ENCODE measurements at places on chromosomes 7 and 10.

DNA sequence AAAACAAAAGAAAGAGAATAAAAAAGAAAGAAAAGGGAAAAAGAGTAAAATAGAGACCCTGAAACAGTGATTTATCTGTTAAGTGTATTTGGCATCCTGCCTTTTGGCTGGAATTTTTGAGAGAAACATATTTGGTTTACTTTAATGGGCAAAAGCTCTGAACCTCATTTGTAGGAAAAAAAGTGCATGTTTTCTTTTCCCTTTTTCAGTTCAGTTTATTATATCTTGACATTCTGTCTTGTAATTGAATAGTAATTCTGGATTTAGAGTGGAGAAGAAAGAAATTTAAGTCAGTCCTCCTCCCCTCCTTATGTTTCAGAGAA is 69.5 kb downstream of the ARID5B start:
- peak; percentile 58 for DNase-seq

GRCh38 chr10:5092848-5093790 is 1.1 kb upstream of the AKR1C3 start:
- DNase-seq, result no peak

DNA sequence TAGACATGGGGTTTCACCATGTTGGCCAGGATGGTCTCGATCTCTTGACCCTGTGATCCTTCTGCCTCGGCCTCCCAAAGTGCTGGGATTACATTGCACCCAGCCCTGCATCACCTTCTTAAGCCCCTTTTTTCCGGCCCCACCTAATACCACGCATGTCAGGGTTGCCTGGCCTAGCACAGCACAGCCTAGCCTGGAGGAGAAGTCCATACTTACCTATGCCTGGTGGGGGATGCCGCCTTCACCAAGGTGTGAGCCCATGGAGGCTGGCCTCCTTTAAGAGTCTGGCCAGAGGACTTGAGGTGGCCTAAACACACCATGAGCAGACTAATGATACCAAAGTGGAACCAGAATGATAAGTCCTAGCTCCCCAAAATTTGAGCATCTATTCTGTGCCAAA is 22.0 kb upstream of the CUX1 start:
- DNase-seq, result no peak

- DNase-seq, result peak; percentile 29
Measured at GRCh38 chr10:51640120-51640819, 59.1 kb downstream of the CSTF2T start.

DNA sequence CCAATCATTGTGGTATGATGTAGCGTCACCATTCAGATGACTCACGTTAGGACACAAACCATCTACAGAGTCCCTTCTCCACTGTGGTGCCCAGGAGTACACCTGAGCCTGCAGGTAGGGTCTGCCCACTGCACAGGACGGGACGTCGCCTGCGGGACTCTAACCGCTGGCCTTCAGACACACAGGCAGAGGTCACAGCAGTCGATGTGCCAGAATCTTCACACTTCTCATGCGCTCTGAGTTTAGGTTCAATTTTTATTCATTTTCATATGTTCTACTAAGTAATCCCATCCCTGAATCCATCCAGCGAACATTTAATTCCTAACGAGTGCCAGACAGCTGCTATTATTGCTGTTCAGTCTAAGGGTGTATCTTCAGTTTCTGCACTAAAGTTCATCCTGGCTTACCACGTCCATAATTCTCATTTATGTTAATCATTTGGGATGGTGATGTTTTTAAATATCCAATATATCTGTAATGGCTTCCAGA is 73.3 kb downstream of the CXCL12 start:
- DNase-seq, result no peak

DNA sequence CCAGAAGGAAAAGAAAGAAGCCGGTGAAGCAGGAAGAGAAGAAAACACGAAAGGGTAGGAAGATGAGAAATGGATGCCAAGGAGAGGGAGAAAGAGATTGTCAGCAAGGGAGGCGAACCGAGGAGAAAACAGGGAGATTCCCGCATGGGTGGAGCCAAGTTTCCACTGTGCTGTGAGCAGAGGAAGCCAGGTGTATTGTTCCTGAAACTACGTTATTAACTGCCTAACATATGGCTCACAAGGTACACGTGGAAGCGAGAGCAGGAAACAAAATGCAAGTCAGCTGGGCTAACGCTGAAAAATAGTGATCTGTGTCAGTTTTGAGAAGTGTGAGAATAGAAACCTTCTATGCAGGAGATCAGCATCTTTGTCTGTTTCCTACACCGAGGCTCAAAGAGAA is 20.4 kb upstream of the HIPK2 start:
- no peak for DNase-seq
